Right ventricle myocardium inferior (tissue), 1 donor: ENCODE measurements at places on chromosomes 7 and 10. TPM values are rescaled to one million over a fixed set of nuclear protein-coding genes. Genes with fewer than 3 reads are reported as not detected.

DNA sequence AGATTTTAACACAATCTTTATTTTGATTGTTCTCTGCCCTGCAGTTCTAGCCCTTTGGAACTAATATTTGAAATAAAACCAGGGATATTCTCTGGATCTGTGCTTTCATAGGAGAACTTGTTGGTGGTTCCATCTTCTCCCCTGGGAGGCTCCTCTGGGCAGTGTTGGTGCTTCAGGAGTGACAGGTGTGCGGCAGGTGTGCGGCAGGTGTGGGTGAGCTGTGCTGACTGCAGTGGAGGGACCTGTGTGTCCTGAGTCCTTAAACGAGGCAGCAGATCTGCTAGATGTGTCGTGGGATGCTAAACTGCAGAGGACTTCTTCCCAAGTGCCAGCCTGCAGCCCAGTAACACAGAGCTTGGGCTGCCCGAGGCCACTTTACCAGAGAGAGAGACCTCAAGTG, 98.4 kb downstream of the LYZL1 start:
- DNase-seq, result no peak

ARHGEF5 gene
- total RNA-seq, result 2.4 TPM

TRIM73 gene
- 0.41 TPM for total RNA-seq

DNA sequence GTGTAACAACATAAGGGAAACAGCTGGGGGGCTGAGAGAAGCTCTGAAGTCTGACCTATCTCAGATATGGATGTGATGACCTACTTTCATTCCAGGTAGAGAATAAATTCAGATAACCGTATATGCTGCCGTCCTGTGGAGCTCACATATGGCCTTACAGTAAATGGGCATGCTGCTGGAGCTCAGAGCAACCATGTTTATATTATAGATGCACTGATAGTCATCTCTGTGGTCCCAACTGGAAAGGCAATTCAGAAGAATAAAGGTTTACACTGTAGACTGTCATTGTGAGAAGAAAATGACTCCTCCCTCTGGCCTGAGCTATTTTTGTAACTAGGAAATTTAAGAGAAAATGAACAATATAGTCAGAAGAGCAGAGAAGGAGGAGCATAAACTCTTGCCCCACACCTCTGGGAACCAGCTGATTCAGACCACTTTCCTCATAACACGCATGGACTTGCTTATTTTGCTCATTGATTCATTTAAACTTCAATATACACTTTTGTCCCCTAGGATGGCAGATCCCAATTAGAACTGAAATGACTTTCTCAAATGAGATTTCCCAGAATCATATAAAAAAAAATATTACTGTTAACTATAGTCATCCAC, 69.9 kb upstream of the NXPH1 start:
- DNase-seq, result no peak

DNA sequence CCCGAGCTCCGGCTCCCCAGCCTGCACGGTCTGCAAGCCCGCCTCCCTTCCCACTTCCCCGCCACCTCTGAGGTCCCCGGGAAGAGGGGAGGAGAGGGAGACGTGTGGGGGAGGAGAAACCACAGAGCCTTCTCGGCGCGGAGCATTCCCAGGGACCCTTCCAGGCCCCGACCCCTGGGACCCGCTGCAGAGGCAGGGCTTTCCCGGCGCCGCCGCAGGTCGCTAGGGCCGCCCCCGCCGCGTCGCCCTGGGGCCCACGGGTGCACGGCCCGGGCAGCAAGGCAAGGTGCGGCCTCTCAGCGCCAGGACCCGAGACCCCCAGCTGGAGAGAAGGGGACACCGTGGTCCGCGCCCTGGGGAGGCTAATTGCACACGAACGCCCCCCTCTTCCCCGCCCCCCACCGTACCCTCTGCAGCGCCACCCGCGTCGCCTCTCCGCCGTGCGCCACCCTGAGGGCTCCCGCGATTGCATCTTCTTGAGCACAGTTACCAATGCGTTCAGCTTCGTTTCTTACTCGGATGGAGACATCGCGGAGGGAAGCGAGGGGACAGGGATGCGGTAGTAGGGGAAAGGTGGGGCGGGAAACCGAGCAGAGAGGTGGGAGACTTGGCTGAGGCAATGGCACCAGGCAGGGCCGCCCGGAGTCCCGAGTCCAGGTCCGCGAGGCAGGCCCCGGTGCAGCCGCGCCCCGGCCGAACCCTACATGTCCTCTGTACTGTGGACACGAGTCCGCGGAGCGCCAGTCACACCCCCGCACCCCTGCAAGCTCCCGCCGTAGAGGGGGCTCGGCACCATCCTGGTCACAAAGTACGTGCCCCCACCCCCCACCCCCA, 28.9 kb downstream of the SKIDA1 start:
- DNase-seq, result peak; percentile 77

MYO1G gene
- 1.9 TPM for total RNA-seq

DNA sequence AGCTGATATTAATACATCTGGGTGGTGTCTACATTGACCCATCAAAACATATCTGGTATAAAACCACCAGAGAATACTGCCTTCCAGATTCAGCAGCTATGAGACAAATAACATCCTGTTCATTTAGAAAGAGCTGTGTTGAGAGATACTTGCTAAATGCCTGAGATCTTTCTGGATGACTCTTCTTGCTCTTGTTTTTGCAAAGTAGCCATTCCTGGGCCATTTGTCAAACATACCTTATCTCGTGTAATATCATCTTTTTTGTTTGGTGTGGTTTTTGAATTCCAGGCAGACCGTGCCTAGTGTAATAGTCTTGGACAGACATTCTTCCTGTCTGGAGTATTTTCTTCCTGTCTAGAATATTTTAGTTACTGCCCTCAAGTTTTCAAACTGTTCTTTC, 74.7 kb upstream of the PRR15 start:
- no peak for DNase-seq

- DNase-seq, result no peak
These were observed 94.9 kb downstream of the GFRA1 start for GRCh38 chr10:116178086-116178605.

RHOBTB1 gene
- 12.1 TPM for total RNA-seq
